ENCODE measurements at places on chromosomes 2 and 18.

DNA sequence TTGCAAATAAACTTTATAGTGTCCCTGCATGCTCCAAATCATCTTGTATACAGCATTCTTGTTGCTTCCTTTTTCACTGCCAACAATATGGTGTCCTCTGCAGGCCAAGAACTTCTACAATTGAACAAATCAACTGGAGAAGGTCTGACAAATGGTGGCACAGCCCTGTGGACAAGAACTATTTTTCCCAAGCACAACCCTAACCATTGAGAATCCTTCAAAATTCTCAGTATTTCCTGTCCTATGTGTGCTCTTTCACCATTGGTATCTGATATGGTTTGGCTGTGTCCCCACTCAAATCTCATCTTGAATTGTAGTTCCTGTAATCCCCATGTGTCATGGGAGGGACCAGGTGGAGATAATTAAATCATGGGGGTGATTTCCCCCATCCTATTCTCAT is 865.1 kb upstream of the ACVR2A start:
- no peak for DNase-seq

GRCh38 chr2:179538406-179539123 is 273.9 kb upstream of the SESTD1 start:
- DNase-seq: no peak

- DNase-seq: no peak
These were observed 113.4 kb upstream of the PKDCC start for GRCh38 chr2:41934329-41934958.

DNA sequence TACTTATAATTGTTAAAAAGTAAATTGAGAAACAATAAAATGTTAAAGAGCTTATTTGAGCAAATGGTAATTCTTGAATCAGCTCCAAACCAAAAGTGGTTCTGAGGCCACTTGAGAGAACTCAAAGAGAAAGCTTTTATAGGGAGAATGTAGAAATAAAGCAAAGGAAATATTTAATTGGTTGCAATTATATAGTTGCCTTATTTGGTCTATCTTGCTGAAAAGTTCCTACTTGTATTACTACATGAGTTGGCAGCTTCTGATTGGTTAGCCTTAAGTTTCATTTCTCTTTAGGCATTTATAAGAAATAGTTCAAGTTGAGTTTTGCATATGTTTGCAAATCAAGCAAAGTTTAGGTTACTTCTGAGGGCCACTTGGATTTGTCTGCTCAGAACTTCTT is 38.1 kb downstream of the SCN2A start:
- DNase-seq: no peak
